ENCODE measurements at places on chromosomes 2 and 18.
A peak's percentile ranks its signal among the peaks of the same experiment; 100 is the strongest.

DNA sequence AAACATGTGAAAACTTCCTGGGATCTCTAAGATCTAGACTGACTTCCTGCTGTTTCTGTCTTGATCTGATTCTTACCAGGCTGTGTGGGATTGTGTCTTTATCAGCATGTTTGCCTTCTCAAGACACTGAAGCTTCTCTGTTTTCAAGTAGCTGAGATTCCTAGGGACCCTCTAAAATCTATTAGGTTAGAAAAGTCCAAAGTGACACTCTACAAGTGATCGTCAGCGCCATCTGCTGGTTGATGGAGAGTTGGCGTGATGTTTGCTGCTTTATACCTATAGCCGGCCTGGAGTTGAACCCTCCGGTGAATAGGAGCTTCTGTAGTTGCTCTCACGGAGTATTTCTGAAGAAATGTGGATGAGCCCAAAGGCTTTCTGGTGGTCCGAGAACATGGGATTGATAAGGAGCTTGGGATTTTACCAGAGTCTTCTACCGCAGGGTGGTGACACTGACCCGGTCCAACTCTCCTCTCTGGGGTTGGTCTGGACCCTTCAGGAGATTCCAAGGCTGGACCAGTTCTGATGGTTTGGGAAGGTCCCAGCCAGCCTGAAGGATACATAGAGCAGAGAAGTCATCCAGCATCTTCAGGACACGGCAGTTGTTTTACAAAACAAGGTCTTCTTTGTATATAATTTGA, 96.0 kb upstream of the TTC39C start:
- peak; percentile 73 for DNase-seq

- DNase-seq: no peak
These were observed 50.1 kb upstream of the PIEZO2 start for GRCh38 chr18:11199477-11199876.

- DNase-seq: no peak
These were observed 10.6 kb downstream of the EMX1 start for GRCh38 chr2:72927619-72928550.

DNA sequence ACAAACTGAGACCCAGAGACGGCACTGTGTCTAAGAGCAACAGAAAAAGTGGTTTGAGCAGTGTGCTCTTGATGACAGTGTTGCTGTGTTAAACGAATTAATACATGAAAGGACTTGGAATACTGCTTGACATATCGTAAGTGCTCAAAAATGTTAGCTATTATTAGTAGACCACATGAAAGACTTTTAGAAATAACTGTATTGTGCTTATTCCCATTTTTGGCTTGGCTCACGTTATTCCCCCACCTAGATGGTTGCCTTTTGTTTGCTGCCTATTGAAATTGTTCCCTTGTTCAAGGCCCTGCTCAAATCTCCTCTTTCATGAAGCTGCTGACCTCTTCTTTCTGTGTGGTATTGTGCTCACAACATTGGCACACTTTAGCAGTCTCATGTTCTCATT, 27.8 kb upstream of the C2orf74 start:
- no peak for DNase-seq

DNA sequence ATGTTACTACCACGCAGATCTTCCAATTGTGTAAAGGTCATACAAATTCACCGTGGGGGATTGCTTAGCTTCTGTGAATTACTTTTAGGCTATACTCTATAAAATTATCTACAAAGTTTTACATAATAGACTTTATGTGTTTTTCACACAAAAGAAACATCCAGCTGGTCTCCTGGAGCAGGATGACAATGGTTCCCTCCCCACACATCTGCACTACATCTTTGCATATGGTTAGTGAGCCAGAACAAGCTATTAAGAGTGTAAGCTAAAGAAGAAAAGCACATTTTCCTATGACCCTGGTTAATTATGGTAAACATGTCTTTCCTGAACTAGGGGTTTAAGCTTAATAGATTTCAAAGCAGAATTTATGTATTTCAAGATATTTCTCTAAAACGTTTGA, 295.1 kb downstream of the ASXL3 start:
- no peak for DNase-seq

GRCh38 chr18:32060026-32060425, 31.6 kb upstream of the RNF138 start:
- DNase-seq: no peak

DNA sequence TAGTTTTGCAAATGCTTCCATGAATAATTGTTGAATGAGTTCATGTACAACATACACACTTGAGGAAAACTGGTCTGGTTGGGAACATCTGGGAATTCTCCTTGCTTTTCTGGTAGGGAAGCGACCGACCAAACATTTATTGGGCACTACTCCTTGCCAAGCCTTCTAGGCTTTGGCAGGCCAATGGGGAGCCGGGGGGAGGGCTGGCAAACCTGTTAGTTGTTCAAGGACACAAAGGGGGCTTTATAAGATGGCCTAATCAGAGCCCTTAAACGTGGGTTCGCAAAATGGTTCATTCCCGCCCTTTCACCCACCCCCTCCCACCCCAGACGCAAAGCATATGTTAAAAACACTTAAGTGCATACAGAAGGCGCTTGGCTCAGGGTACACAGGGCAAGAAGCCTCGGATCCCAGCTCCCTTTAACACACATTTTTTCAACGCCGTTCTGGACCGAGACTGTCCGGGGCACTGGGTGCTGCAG, 844 bp upstream of the VSNL1 start:
- DNase-seq: no peak

DNA sequence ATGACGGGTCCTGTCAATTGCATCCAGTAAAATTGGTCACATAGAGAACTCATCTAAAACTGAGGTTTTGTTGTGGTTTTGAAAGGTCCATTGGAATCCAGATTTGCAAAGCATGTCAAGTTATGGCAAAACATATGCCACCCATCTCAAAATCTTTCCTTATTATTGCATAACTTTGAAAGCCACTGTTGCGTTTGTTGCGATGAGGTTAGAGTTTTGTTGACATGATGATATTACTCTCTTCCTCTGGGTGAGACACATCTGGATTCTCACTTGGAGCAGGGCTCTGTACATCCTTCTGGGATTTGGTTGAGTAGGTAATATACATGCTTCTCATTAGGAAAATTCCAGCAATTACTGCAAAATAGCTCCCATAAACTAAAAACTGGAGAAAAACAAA, 20.6 kb downstream of the SCYGR5 start:
- no peak for DNase-seq

- DNase-seq: no peak
These were observed at the start of gene PDCD1 for GRCh38 chr2:241858206-241859016. TSS of gene PDCD1 (minus strand) at chr2:241858894. CDS start at chr2:241858838, 56 bp downstream.

GRCh38 chr2:188659656-188660406, 314.3 kb upstream of the COL3A1 start:
- no peak for DNase-seq

GRCh38 chr2:176477336-176477735, 208.1 kb downstream of the MTX2 start:
- DNase-seq: no peak

DNA sequence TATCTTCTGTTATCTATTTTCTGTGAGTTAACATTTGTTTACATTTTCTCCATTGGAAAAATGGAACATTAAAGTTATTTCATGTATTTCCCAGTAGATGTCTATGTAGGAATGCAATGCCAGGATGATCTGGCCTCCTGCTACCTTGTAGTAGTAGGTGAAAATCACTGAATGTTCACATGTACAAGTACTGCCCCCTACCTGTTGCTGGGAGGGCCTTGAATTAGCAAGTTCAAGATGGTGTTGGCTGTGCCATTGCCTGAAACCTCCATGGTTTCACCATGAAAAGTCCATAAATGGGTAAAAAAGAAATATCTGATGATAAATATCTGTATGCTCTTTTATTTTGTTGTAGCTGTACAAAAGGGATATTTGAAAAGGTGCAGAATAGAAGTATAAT, 30.7 kb downstream of the XRCC5 start:
- no peak for DNase-seq

DNA sequence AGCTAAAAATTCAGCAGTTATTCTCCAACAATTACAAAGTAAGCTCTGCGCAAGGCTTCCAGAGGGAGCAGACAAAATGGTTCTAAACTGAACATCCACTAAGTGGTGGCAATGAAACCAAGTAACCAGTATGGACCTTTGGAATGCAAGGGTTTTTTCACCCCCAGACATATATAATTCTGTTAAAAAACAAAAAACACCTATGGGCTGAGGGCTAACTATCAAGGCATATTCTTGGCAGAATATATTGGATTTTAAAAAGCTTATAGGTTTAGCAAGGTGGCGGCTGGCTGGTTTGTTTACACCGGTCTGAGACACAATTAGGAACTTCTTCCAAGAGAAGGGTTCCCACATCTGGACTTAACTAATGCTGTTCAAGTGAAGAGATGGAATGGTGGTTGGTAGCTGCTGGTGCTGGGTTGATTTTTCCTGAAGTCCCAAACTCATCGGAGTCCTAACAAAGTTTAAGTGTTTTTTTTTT, 2.8 kb downstream of the ZFP36L2 start:
- DNase-seq: no peak

DNA sequence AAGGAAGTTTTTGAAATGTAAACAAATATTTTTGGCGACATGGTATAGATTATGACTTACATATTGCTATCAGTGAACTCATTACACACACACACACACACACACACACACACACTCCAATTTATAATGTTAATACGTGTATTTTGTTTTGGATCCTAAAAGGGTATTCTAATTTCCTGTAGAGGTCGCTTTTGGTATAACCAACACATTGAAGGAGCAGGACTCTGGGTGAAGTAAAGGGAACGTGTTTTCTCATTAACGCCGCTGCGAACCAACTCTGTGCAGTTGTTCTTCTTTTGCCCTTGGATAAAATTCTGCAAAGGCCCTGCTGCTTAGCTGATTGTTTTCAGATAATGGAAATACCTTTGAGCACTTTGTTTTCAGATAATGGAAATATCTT, 190.4 kb downstream of the PMAIP1 start:
- DNase-seq: no peak

DNA sequence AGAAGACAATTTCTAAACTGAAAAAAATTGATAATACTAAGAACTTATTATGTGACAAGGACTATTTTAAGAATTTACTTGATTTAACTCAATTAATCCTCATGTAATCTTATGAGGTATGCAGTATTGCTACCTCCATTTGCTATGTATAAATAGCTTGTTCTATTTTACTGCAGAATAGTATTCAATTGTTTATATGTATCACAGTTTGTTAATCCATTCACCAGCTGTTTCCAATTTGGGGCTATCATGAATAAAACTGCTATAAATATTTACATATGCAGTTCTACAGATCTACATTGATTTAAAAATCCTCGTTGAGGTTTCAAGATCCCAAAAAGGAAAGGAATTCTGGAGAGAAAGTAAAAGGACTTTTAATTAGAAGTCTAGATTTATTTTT, 54.8 kb upstream of the DOCK10 start:
- DNase-seq: no peak

GRCh38 chr2:51344886-51345285, 313.0 kb upstream of the NRXN1 start:
- no peak for DNase-seq

- no peak for DNase-seq
These were observed 92.3 kb downstream of the MYT1L start for GRCh38 chr2:2238726-2239269.

- peak; percentile 8 for DNase-seq
These were observed 72.2 kb downstream of the DSC3 start for GRCh38 chr18:30970196-30970816.

- no peak for DNase-seq
These were observed 78.0 kb downstream of the NDUFA10 start for GRCh38 chr2:239946864-239947728.

GRCh38 chr2:237118025-237118424, 32.3 kb downstream of the COPS8 start:
- no peak for DNase-seq

DNA sequence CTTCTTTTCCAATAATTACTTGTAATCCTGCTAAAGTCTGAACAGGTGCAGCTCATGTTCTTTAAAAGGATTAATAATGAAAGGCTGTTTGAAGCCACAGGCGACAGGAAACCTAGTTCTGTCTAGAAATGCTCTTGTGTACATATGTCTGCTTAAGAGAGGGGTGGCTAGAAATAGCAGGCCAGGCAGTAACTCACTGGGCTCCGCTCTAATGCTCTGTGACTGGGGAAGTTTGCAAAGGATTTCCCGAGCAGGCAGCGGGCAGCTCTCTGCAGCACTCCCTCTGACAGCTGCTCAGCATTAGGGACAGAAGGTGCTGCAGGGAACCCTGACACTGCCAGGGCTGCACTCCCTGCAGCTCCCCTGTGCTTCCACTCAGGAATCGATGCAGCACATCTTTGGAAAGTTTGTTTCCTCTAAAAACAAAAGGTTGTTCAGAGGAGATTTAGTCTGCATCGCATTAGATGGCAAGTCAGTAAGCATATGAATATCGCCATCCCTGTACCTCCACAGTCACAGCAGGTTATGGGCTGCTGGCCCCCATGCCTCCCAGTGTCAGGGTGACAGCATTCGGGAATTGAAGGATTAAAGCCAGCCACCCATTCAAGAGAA, 33.1 kb upstream of the TTC39C start:
- no peak for DNase-seq

- no peak for DNase-seq
These were observed 118.4 kb downstream of the ALK start for GRCh38 chr2:29802986-29803385.

- DNase-seq: no peak
These were observed 61.3 kb downstream of the NCKAP5 start for GRCh38 chr2:133506996-133507395.

DNA sequence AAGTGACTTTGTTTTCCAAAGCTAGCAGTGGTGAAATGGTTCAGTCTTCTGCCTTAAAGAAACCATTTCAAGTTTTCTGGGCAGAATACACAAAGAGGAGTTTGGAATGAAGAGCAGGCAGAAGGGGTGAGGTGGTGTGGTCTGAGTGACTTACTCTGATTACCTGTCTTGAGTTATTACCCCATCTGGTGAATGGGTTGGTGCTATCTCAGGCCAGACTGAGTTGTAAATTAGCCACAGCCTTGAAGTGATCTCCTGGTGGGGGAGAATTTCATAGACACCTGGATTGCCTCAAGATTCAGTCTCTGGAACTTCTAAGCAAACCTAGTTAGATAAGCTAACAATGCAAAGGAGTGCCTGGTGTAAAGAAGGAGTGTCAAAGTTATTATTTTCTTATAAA, 983.5 kb upstream of the NXPH2 start:
- DNase-seq: no peak

- no peak for DNase-seq
These were observed 746.3 kb downstream of the CPS1 start for GRCh38 chr2:211302676-211303075.

GRCh38 chr2:69077252-69077950, 64.4 kb downstream of the ANTXR1 start:
- DNase-seq: no peak

DNA sequence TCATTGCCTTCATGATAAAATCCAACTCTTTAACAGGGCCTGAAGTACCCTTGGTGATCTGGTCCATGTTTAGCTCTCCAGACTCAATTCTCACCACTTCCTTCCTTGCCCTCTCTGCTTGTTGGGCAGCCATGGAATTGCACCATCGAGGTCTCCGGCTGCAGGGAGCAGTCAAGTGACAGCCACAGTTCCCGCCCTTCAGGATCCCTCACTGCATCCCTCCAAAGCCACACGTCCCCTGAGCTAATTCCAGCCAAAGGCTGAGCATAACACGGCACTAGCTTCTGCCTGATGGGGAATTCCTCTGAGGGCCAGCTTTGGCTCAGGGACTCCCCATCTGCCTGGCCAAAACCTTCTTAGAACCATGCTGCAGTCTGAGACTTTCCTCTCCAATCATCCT, 47.4 kb upstream of the SLC1A4 start:
- no peak for DNase-seq
